H7 (cell line): ENCODE measurements at places on chromosomes 1 and 21. TPM values are rescaled to one million over a fixed set of nuclear protein-coding genes. Genes with fewer than 3 reads are reported as not detected.

Gene CFAP141
- not detected in 2 replicates for total RNA-seq

Gene SYNC
- 0.07 and 0.45 TPM in 2 replicates for total RNA-seq

Gene HES5
- total RNA-seq = 0.07 and 0.33 TPM in 2 replicates

Gene RCC2
- total RNA-seq = 363 and 366 TPM in 2 replicates

Gene IGSF9
- 4.4 and 6.1 TPM in 2 replicates for total RNA-seq

Gene FASLG
- not detected in 2 replicates for total RNA-seq

Gene S100A1
- 0.63 and 0.80 TPM in 2 replicates for total RNA-seq

Gene NADK
- 111 and 175 TPM in 2 replicates for total RNA-seq

Gene SV2A
- 40.3 and 42.3 TPM in 2 replicates for total RNA-seq

Gene HLX
- total RNA-seq = 0.21 TPM in 1 of 2 replicates, not detected in the other

Gene ADAMTS1
- total RNA-seq = 17.6 and 21.1 TPM in 2 replicates

Gene OR2AK2
- not detected in 2 replicates for total RNA-seq

Gene ELF3
- total RNA-seq = 3.6 and 6.9 TPM in 2 replicates

Gene VAV3
- 5.3 and 7.6 TPM in 2 replicates for total RNA-seq

Gene DNAJC11
- total RNA-seq = 75.8 and 79.9 TPM in 2 replicates

Gene TTC22
- 0.92 and 1.2 TPM in 2 replicates for total RNA-seq

Gene PTGFR
- total RNA-seq = not detected in 2 replicates

Gene IL24
- not detected in 2 replicates for total RNA-seq

Gene VSIG8
- total RNA-seq = not detected in 2 replicates

Gene DCST1
- not detected in 2 replicates for total RNA-seq

Gene TNFRSF4
- 0.07 and 0.89 TPM in 2 replicates for total RNA-seq

Gene SNX7
- 27.1 and 30.0 TPM in 2 replicates for total RNA-seq

Gene OR2M3
- not detected in 2 replicates for total RNA-seq

Gene RGS13
- total RNA-seq = not detected in 2 replicates

Gene NCAM2
- 0.30 and 0.48 TPM in 2 replicates for total RNA-seq

Gene VANGL2
- 32.7 and 36.9 TPM in 2 replicates for total RNA-seq

Gene SPRR1B
- total RNA-seq = not detected in 2 replicates

Gene TBX15
- total RNA-seq = 13.8 and 22.9 TPM in 2 replicates

Gene BLACAT1
- 6.7 and 9.0 TPM in 2 replicates for total RNA-seq

Gene F5
- not detected in 2 replicates for total RNA-seq

Gene LIN28A
- total RNA-seq = 863 and 868 TPM in 2 replicates

Gene VWA5B1
- total RNA-seq = 0.10 and 0.26 TPM in 2 replicates

Gene SLC25A24
- 58.3 and 70.6 TPM in 2 replicates for total RNA-seq

Gene IL6R
- 8.6 and 10.3 TPM in 2 replicates for total RNA-seq

Gene SLAMF7
- 0.24 TPM in 1 of 2 replicates, not detected in the other for total RNA-seq

Gene TAS1R1
- 0.10 and 0.15 TPM in 2 replicates for total RNA-seq

Gene MIS18A
- 54.5 and 56.6 TPM in 2 replicates for total RNA-seq

Gene BRDT
- total RNA-seq = 0.07 and 0.31 TPM in 2 replicates

Gene FAM229A
- 4.0 and 8.2 TPM in 2 replicates for total RNA-seq

Gene ELAPOR1
- 0.07 and 0.10 TPM in 2 replicates for total RNA-seq

Gene HAX1
- total RNA-seq = 147 and 188 TPM in 2 replicates

Gene GBP3
- not detected in 2 replicates for total RNA-seq

Gene KCNH1
- total RNA-seq = 0.07 TPM in 1 of 2 replicates, not detected in the other

Gene TNNT2
- 0.17 TPM in 1 of 2 replicates, not detected in the other for total RNA-seq

Gene ZNF683
- total RNA-seq = not detected in 2 replicates

Gene NHLH1
- 0.21 and 0.30 TPM in 2 replicates for total RNA-seq

Gene UBL4B
- not detected in 2 replicates for total RNA-seq

Gene CFHR1
- not detected in 2 replicates for total RNA-seq

Gene RNU1-4
- under 0.01 TPM in 2 replicates for total RNA-seq

Gene NR1I3
- total RNA-seq = not detected in 2 replicates
